LoVo (cell line): ENCODE measurements at places on chromosomes 5 and 9.

- no peak for DNase-seq
Measured at GRCh38 chr9:134917431-134918373, at the start of gene FCN1. Gene FCN1, minus strand, starts transcription at chr9:134917912. Its CDS starts 41 bp downstream, at chr9:134917871.

- no peak for DNase-seq
Measured at GRCh38 chr9:89166852-89167251, 11.8 kb downstream of the SHC3 start.

DNA sequence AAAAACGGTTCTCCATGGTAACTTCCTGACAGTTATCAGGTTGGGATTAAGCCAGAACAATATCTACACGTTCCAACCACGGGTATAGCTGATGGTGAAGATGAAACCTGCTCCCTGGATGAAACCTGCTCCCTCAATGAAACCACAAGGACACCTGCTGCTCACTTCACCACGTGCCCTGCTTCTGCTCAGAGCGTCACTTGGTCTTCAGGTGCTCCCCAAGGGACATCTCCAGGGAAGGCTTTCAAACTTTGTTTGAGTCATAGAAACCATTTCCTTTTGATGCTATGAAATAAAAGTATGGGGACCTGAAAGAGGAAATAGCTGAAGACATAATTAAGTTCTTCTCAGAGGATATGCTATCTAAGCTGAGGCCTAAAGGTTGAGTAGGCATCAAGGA, 242.4 kb downstream of the MED10 start:
- DNase-seq, result no peak

DNA sequence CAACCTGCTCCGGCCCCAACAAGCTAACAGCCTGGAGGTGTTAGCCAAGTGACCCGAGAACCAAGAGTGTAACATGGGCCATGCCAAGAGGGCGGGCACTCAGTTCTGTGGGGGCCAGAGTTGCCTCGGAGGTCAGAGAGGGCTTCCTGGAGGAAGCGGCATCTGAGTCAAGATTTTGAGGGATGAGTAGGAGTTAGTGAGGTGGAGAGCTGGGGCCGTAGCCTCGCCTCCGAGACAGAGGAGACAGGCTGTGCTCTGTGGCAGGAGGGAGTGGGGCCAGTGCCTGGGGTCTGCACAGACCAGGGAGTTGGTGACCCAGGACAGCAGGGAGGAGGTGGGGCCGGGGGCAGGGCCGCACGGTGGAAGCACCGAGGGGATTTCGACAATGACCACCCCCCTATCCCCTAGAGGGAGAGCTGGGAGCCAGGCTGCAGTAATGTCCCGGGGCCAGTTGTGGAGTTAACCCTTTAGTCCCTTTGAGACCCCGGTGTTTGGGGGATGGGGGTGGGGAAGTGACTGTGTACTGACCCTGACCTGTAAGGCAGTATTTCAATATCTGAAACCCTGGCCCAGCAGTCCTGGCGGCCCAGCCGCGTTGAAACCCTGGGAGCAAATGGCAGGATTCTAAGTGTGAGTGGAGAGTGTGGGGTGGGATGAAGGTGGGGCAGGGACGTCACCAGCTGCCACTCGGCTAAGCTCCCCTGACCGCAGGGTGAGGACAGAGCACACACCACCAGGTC, 148.7 kb upstream of the COL5A1 start:
- no peak for DNase-seq

- DNase-seq, result peak; percentile 43
Measured at GRCh38 chr5:115306011-115306536, 9.6 kb upstream of the CCDC112 start.

- no peak for DNase-seq
Measured at GRCh38 chr9:6197330-6197729, 18.3 kb upstream of the IL33 start.

GRCh38 chr9:36834736-36835135, 199.3 kb downstream of the PAX5 start:
- no peak for DNase-seq

- DNase-seq, result no peak
Measured at GRCh38 chr9:93592643-93593021, 16.2 kb downstream of the PHF2 start.

- no peak for DNase-seq
Measured at GRCh38 chr5:174503086-174503460, 221.3 kb upstream of the MSX2 start.

DNA sequence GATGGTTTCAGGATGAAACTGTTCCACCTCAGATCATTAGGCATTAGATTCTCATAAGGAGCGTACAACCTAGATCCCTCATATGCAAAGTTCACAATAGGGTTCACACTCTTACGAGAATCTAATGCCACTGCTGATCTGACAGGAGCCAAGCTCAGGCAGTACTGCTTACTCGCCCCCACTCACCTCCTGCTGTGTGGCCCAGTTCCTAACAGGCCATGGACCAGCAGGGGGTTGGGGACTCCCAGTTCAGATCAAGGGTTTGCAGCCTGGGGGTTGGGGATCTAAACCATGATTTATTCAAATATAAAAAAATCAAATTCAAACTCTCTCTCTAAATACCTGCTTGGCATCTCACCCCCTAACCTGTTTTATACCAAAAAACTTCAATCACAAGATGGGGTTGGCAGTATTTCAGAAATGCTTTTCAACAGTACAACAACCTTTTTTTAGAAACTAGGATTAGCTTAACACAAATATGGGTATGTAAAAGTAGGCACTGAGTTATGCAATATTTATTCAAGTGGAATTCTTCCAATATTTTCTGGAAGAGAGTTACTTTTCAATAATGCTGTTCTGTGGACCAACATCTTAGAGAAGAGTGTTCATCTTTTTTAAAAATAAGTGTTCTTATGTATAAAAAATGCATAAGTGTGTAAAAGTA, 30.1 kb upstream of the SLC12A2 start:
- no peak for DNase-seq

- no peak for DNase-seq
Measured at GRCh38 chr5:153974813-153975163, 63.9 kb downstream of the FAM114A2 start.

- no peak for DNase-seq
Measured at GRCh38 chr9:72813544-72813943, 139.3 kb downstream of the ALDH1A1 start.

- peak; percentile 56 for DNase-seq
Measured at GRCh38 chr5:140295414-140295813, 7.5 kb downstream of the PFDN1 start.

DNA sequence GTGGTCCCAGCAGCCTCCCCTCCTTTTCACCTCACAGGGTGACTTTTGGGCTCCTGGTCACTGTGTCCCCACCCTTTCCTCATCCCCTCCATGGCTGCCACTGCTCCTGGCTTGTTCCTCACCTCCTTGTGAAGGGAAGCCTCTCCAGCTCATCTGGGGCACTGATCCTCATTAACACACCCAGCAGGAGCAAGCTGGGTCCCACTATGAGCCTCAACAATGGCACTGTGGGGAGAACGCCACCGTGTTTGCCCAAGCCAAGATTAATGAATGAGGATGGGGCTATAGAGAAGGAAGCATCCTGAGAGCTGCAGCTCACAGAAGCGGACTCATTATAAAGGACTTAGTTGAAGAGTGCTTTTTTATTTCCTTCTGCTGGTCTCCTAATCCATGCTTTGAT, 118.4 kb downstream of the MARCHF11 start:
- DNase-seq, result no peak

- DNase-seq, result no peak
Measured at GRCh38 chr5:58582019-58582802, 664 bp upstream of the RAB3C start.
